Bronchial epithelial cell (primary cell): ENCODE measurements at places on chromosomes 7 and 10. TPM values are rescaled to one million over a fixed set of nuclear protein-coding genes. Genes with fewer than 3 reads are reported as not detected.

GPR15LG gene
- 0.53 and 2.6 TPM in 2 replicates for total RNA-seq

GRCh38 chr10:82378146-82378545 lies 503.2 kb downstream of the NRG3 start:
- peak; percentile 20 for DNase-seq

CYP2C8 gene
- 0.13 TPM in 1 of 2 replicates, not detected in the other for total RNA-seq

DNA sequence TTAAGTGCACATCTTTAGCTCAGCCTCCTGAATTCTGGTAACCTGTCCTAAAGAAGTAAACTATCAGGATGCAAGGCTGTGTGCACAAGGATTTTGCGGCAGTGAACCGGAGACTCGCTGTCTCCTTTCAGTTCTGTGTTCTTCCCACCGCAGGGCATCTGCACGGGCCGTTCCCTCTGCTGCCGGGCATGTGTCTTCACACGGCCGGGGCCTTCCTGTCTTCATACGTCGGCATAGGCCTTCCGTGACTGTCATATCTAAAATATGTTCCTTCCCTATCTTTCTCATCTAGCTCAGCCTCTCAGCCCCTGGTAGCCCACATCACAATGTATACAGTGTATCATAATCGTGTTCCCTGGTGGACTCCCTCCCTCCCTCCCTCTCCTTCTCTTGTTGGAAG lies 16.4 kb downstream of the PALD1 start:
- no peak for DNase-seq

DNA sequence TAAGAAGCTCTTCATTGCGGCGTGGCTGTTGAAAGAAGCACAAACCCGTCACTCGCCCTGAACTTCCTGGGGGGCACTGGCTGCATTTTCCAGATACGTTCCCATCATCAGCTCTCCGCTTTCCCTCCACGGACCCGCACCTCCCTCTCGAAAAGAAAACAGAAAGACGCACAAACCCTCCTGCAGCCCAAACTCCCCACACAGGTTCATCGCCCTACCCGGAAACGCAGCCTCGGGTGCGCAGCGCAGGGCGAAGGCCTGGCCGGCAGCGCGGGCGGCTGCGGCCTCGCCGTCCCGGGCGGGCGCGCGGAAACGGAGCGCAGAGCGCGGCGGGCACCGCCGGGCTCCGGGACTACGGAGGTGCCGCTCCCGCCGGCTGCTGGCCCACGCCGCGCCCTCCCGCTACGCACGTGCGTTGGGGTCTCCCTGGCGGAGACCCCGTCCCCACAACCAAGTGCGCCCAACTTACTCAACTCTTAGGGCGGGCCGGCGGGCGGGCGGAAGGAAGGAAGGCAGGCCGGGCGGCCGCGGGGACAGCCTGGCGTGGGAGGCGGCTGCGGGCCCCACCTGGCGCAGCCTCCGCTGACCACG lies 822 bp downstream of the ZNF800 start:
- no peak for DNase-seq

DNA sequence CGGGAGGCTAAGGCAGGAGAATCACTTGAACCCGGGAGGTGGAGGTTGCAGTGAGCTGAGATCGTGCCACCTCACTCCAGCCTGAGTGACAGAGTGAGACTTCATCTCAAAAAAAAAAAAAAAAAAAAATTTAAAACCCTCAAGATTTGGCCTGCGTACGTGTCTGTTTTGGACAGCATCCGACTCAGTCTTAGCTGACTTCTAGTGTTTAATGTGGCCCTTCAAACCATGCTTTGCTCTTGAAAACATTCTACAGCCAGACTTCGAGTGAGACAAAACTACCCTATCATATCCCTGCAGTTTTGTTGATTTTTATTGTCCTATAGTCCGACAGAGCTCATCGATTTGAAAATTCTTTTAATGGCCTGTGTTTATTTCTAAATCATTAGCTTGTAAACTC lies 227.1 kb upstream of the SH2B2 start:
- DNase-seq = no peak

GRCh38 chr7:144391823-144392255 lies 11.7 kb downstream of the NOBOX start:
- DNase-seq = peak; percentile 56

EN2 gene
- not detected in 2 replicates for total RNA-seq

- DNase-seq = no peak
Measured at GRCh38 chr10:131757285-131758058, 143.3 kb upstream of the PPP2R2D start.

DNA sequence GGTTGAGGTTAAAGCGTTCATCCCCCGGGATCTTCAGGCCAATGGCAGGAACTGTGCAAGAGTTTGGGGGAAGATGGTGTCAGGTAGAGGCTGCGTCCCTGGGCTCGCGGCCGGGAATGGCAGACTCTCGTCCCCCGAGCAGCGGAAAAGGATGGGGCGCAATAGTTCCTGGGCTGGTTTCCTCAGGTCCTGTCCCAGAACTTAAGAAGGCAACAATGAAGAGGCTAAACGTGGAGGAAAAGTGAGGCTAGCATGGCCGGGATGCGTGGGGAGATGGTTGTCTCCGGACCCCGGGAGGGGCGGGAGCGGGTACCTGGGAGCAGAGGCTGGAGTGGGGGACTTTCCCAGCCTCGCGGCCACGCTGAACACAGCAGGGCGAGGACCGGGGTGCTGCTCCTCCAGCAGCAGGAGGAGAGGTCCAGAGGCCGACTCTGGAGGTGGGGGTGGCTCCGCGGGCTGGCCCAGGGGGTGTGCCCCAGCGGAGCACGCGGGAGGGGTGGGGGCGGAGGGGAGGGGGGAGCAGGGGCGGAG lies 882 bp downstream of the IRF5 start:
- DNase-seq = no peak

ITIH5 gene
- not detected in 2 replicates for total RNA-seq

GRCh38 chr10:71547876-71548846 lies 151.4 kb downstream of the CDH23 start:
- DNase-seq = no peak

DNA sequence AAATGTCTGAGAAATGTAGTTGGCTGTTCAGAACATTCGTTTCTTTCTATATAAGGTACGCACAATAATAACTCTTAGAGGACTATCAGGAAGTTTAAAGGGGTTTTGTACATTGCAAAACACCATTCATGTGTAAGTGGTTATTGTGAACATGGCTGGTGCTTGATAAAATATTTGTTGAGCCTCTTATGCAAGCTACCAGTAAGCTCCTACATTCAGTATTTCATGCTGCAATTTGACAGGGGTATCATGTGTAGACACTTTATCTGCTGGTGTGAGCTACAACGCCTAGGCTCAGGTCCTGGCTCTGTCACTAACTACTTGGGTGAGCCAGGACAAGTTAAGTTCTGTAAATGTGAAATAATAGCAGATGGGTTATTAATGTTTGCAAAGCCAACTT lies 75.5 kb downstream of the MAP3K8 start:
- no peak for DNase-seq

GRCh38 chr10:11345224-11346054 lies 266.0 kb downstream of the USP6NL start:
- peak; percentile 78 for DNase-seq

NXPH1 gene
- total RNA-seq = not detected in 2 replicates

GRCh38 chr10:97117372-97117771 lies 68.4 kb downstream of the SLIT1 start:
- peak; percentile 32 for DNase-seq

DNA sequence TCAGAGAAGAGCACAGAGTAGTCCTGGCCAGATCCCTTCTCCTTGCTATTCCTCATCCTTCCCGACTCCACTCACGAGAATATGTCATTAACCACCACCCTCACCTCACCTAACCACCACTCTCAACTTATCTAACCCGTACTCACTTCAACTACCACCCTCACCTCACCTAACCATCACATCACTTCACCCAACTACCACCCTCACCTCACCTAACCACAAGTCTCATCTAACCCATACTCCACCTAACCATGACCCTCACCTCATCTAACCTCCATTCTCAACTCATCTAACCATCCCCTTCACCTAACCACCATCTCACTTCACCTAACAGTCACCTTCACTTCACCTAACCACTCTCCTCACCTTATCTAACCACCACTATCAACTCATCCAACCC lies 85.0 kb downstream of the VIPR2 start:
- DNase-seq = no peak

DNA sequence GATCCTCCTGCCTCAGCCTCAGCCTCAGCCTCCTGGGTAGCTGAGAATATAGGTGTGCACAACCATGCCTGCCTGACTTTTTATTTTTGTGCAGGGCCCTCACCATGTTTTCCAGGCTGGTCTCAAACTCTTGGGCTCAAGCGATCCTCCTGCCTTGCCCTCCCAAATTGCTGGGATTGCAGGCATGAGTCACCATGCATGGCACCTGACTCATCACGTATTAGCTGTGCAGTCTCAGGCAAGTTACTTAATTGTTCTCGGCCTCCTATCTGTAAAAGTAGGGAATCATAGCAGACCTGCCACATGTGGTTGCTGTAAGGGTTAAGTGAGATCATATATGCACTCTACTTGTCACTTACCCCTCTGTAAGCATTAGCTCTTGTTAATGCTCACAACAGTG lies 117.2 kb downstream of the ANLN start:
- peak; percentile 79 for DNase-seq

KIF11 gene
- 1.1 and 1.3 TPM in 2 replicates for total RNA-seq

DNA sequence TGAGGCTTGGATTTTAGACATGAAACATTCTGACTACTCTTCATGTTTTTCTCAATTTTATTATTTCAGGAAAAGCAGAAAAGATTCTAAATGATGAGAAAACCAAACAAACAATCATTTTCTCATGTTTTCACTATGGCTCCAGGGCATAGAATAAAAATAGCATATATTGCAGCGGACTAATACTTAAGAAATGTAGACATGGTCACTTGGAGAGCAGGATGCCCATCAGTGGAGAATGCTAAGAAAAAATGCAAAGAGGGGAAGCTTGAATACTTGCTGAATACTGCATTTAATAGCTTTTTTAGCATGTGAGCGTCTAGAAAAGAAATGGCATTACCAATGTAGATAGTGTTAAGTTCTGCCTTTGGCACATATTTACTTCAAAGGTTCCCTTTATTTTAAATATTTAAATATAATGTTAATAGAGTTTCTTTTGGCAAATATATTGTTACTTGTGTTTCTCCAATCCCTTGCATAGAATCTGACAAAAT lies 107.9 kb downstream of the PPP1R17 start:
- DNase-seq = no peak

GRCh38 chr7:26959290-26959689 lies 94.9 kb upstream of the SKAP2 start:
- DNase-seq = no peak

DNA sequence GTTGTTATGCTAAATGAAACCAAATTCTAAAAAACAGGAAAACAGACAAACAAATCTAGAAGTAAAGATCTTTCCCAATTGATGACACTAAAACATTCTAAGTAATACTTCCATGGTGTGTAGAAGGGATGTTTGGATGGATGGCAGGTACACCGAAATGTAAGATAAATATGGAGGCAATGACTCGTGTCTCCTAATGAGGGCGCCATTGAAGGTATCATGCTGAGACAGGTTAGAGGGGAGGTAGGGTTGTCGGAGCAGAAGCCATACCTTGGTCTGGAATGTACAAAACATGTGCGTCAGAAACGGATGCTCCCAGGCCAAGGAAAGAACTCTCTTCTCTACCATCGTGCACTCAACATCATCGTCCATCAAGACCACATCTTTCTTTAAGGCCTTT lies 101.4 kb downstream of the PRKCQ start:
- DNase-seq = no peak
